ENCODE measurements at places on chromosomes 1 and 21. TPM values are rescaled to one million over a fixed set of nuclear protein-coding genes. Genes with fewer than 3 reads are reported as not detected.

The SCMH1 gene
- 20.0 TPM for total RNA-seq

The MMEL1 gene
- total RNA-seq, result 0.33 TPM

The CFH gene
- total RNA-seq, result 146 TPM

The HFM1 gene
- 1.8 TPM for total RNA-seq

The TIPRL gene
- total RNA-seq, result 29.0 TPM

All from fibroblast of lung (primary cell).